ENCODE measurements at places on chromosomes 6 and 20.

GRCh38 chr20:23164176-23164601 lies 78.1 kb upstream of the CD93 start:
- no peak for DNase-seq

DNA sequence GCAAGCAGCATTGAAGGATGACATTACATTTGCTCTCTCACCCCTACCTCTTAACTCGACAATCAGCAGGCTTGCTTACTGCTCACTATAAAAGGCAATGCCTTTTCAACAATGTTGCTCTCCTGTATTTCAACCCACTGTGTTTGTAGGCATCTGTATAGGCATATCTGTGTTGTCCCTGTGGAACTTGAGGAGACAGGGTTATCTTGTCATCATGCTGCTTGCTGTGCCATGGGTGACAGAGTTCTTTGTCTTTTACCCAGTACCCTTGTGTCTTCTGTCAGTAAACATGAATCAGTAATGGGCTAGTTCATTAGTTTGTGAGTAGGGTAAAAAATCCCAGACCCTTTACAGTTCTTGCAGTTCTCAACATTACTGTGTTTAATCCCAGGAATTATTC lies 25.2 kb downstream of the PHF3 start:
- no peak for DNase-seq

GRCh38 chr6:41503827-41504465 lies 42.2 kb upstream of the FOXP4 start:
- DNase-seq = no peak

- DNase-seq = no peak
Measured at GRCh38 chr6:110328259-110328658, 29.9 kb downstream of the METTL24 start.

DNA sequence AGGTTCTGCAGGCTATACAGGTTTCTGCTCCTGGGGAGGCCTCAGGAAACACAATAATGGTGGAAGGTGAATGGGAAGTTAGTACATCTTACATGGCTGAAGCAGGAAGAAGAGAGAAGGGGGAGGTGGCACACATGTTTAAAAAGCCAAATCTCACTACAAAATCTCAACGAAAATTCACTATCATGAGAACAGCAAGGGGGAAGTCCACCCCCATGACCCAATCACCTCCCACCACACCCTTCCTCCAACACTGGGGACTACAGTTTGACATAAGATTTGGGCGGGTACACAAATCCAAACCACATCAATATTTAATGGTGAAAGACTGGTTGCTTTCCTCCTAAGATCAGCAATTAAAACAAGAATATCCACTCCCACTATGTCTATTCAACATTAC lies 13.8 kb upstream of the POLR1H start:
- DNase-seq = no peak
